Osteoblast (primary cell): ENCODE measurements at places on chromosomes 6 and 20.

- no peak for DNase-seq
These were observed 45.2 kb downstream of the RANBP9 start for GRCh38 chr6:13666194-13667105.

GRCh38 chr20:48656661-48657211 lies 171.1 kb downstream of the PREX1 start:
- peak; percentile 83 for DNase-seq

DNA sequence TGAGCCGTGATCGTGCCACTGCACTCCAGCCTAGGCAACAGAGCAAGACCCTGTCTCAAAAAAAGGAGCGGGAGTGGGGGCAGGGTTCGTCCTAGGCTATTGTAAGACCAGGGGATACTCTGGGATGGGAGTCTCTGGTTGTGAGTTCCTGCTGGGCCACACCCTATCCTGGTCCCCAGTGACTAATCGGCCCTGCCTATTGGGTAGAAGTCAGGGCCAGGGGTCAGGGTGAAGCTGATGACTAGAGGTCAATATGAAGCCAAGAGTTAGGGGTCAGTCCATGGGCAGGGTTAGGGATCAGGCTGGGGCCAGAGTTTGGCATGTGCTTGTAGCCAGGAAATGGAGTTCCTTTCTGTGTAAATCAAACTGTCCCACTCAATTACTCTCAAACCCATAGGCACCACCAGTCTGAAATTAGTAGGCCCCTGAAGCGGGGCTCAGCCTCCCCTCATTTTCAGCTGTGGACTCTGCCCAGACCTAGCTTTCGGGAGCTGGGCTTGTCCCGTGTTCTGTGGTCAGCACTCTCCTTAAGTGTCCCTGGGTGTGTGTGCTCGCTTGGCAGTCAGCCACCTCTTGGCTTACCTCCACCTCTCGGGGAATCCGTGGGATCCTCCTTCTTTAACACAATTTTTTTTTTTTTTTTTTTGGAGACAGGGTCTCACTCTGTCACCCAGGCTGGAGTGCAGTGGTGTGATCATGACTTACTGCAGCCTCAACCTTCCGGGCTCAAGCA lies 1.8 kb downstream of the HSPA12B start:
- peak; percentile 56 for DNase-seq

GRCh38 chr20:50792708-50793574 lies 1.9 kb upstream of the BCAS4 start:
- peak; percentile 63 for DNase-seq
